GM19239 (cell line): ENCODE measurements at places on chromosomes 1 and 21.

DNA sequence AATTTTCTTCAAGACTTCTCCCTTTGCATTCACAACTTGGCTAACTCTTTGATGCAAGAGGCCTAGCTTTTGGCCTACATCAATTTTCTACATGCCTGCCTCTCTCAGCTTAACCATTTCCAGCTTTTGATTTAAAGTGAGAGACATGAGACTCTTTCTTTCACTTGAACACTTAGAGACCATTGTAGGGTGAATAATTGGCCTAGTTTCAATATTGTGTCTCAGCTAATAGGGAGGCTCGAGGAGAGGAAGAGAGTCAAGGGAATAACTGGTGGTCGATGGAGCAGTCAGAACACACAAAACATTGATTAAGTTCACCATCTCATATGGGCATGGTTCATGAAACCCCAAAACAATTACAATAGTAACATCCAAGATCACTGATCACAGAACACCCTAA, 225.5 kb downstream of the TPR start:
- no peak for DNase-seq

DNA sequence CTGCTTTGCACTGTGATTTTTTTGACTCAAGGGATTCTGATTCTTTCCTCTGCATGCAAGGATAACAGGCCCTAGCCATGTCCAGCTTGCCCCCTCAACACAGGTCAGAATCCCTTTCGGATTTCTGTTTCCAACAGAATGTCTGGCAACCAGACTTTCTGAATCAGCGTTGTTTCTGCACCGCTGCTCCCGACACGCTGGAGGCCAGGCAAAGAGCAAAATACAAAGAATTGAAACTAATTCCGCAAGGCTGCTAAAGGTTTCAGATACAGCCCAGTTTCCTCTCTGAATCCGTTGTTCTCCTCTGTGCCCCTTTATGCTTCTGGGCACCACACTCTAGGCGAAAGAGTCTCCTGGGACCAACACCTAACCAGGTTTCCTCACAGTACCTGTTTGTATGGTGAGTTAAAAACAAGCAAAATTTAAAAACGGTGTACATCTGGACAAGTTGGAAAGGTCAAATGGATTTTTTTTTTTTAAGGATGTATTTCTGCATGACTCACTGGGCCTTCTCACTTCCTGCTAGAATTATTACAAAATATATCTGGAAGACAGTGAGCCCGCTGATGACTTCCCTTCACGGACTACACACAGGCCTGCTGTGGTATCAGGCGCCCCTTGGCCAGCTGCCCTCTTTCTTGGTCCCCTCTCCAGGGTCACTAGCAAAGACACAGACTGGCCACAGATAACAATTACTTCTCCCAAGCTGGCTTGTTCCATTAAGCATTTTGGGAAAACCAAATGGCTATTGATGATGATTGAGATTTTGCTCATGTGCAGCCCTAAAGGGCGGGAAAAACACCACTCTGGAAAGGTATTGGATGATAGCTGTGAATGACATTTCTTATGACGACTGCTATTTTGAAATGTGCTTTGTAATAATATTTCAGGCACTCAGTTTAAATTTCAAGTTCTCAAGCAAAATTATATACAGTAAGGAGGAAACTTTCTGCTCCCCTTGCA, 118.3 kb downstream of the TGFB2 start:
- DNase-seq, result no peak

DNA sequence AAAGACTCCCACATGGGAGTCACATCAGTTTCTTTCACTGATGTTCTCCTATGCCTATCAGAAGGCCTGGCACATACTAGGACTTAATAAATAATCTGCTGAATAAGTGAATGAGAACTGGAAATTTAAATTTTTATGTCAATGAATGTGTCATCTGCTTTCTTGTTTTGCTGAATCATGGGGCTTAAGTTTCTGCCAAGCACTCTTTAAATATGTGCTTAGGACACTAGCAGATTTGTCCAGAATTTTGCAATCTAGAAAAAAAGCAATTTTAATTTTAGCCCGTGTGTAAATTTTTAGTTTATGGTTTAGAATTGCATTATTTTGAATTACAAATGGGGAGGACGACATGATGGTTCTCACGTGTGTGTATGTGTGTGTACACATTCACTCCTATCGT, 803.1 kb downstream of the USP25 start:
- no peak for DNase-seq

DNA sequence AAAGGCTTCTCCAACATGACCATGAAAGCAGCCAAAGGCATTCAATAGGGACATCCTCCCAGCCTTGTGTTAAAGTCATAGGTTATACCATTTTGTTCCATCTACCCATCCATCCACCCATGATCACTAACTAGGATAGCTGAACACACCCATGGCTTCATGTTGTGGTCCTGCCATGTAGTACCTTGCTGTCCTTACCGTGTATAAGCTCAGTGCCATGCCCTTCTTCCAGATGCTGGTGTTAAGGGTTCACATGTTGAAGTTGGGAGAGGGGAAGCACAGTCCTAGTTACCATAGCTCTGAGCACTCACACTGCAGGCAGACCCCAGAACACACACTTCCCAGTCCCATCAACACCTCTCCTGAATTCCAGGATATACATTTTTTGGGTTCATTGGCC, 51.5 kb downstream of the ATP5PO start:
- DNase-seq, result no peak

- no peak for DNase-seq
Measured at GRCh38 chr1:3115275-3116149, 46.5 kb downstream of the PRDM16 start.

DNA sequence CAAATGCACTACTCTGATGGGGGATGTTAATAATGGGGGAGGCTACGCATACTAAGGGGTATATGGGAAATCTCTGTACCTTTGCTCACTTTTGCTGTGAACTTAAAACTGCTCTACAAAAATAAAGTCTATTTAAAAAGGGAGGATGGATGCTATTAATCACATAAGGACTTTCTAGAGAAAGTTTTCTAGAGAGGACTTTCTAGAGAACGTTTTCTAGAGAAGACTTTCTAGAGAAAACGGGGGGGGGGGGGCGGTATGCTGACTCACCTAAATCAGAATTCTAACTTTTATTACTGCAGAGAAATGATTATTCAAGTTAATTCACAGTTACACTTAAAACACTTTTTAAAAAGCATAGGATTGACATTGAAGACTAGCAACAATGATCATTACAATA, 76.2 kb downstream of the USP1 start:
- DNase-seq, result no peak

GRCh38 chr1:99540744-99541143, 105.2 kb upstream of the PALMD start:
- DNase-seq, result no peak

DNA sequence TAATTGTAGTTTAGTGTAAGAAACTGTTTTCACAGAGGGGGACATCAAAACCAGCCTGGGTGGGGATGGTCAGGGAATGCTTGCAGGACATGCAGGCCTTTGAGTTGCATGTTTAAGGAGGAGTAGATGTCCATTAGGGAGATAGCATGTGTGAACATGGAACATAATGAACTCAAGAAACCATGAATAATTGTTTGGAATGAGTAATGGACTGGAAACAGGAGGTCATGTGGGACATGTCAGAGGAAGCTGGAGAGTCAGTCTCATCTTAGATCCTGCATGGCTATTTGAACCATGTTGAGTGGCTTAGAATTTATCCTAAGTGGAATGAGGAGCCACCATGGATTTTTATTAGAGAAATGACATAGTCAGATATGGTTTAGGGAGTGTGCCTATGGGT, 86.4 kb downstream of the RPE65 start:
- DNase-seq, result no peak

GRCh38 chr21:36491209-36491910, 11.4 kb upstream of the CLDN14 start:
- no peak for DNase-seq

- peak; percentile 71 for DNase-seq
Measured at GRCh38 chr1:31762726-31763670, 1.1 kb downstream of the ADGRB2 start.

- DNase-seq, result peak; percentile 28
Measured at GRCh38 chr1:185338719-185339622, 21.9 kb upstream of the IVNS1ABP start.

- no peak for DNase-seq
Measured at GRCh38 chr21:42160765-42161164, 58.2 kb upstream of the ABCG1 start.

GRCh38 chr1:67441183-67441582, 11.0 kb upstream of the SERBP1 start:
- no peak for DNase-seq

- DNase-seq, result peak; percentile 65
Measured at GRCh38 chr1:12052008-12052573, 11.0 kb upstream of the TNFRSF8 start.

GRCh38 chr1:111735321-111735720, 3.9 kb downstream of the INKA2 start:
- DNase-seq, result no peak

GRCh38 chr1:205449750-205450443, 5.9 kb downstream of the BLACAT1 start:
- DNase-seq, result no peak

- no peak for DNase-seq
Measured at GRCh38 chr1:19858893-19859292, 23.3 kb upstream of the OTUD3 start.

DNA sequence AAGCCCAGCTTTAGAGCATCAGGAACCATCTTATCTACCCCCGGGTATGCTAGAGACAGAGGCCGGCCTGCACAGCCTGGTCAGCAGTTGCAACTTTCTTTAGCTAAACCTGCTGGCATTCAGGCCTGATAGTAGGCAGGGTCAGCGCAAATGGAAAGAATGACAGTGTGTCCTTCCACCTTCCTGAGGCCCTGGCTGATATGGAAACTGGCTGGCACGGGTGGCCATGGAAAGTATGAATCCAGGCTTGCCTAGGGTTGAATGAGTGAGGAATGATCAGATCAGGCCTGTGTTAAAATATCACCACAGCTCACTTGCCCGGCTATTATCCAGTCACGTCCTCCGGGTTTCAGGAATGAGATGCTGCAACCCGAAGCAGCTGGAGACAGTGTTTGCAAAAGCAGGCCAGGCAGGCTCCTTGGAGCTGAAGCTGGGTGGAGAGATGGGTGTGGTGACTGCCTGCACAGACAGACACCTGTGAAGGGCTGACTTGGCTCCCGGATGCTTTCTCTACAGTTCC, 34.7 kb downstream of the RCAN1 start:
- DNase-seq, result no peak

GRCh38 chr1:53276153-53276901, 38.0 kb upstream of the MAGOH start:
- no peak for DNase-seq

DNA sequence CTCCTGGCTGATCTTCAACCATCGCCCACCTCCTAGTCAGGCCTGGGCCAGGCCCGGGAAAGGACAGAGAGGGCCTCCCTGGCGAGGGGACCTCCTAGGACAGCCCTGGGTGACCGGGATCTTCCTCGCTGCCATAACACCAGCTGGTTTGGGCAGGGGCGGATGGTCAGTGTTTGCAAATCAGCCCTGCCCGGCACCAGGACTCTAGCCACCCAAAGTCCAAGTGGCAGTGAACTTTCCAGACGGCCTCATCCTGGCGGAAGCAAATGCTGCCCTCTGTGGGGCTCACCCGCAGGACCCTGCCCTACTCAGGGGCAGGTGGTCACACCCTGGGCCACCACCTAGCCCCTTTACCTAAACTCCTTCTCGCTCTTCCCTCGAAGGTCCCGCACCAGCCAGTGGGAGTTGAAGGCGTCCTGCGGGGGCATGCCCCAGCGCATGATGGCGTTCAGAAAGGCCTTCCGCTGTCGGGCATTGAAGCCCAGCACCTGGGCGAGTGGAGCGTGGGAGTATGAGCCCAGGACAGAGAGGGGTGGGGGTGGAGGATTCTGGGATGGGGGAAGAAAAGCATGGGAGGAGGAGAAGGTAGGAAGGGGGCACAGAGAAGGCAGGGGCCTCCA, 55.3 kb downstream of the CHD5 start:
- DNase-seq, result no peak

DNA sequence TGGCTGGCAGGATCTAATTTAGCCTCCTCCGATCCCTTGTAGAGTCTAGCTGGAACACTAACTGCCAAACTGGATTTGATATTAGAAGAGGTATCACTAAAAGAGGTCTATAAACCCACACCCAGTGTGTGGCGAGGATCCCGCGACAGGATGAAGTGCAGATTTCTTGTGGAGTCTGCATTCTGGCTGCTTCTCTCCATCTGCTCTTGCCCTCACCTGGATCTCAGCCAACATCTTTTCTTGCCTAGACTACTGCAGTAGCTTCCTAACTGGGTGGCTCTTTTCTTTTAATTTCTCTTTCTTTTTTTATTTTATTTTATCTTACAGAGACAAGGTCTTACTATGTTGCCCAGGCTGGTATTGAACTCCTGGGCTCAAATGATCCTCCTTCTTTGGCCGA, 48.9 kb upstream of the CAPZB start:
- no peak for DNase-seq

DNA sequence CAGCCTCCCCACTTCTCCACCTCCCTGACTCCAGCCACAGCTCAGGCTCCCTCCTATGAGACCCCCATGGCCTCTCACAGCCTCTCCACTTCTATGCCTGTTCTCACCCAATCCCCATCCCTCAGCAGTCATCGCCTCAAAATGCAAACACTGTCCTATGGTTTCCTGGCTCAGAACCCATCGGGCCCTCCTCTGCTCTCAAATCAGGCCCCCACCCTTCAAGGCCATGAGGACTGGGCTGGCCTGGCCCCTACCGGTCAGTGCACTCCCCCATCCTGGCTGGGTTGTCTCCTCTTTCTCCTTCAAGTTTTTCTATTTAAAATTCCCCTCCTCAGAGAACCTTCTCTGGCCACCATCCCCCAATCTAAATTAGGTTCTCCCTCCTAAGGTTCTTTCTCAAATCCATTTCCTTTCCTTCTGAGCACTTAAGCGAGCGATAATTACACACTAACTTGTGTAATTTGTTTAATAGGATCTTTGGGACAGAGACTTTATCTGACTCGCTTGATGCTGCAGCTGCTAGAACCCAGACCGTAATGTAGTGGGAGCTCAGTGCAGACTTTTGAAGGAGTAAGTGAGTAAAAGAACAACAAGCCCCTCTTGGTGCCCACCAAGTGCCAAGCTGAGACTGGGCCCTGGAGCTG, 347.2 kb downstream of the MATN1 start:
- DNase-seq, result no peak
